Ovary (tissue), 10 donors: ENCODE measurements at places on chromosomes 2 and 18.

DNA sequence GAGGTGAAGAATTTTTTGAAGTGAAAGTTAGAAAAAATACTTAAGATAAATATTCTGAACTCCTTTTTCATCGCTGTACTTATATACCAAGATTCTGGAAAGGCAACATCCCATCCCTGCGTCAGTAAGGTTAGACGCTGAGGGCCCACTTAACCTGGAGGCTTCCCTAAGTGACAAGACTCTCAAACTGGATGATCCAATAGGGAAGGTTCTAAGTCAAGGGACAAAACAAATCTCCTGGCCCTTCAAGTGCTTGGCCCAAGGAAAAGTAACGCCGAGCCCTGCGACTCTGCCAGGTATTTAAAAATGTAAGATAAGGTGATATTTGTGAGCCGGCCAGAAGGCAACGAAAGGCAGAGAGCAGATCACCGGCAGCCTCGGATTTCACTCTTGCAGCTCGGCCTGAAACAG is 1.3 kb downstream of the STK39 start:
- no peak for DNase-seq

- no peak for DNase-seq
Observed at GRCh38 chr2:112050316-112050715, 4.8 kb upstream of the TMEM87B start.

DNA sequence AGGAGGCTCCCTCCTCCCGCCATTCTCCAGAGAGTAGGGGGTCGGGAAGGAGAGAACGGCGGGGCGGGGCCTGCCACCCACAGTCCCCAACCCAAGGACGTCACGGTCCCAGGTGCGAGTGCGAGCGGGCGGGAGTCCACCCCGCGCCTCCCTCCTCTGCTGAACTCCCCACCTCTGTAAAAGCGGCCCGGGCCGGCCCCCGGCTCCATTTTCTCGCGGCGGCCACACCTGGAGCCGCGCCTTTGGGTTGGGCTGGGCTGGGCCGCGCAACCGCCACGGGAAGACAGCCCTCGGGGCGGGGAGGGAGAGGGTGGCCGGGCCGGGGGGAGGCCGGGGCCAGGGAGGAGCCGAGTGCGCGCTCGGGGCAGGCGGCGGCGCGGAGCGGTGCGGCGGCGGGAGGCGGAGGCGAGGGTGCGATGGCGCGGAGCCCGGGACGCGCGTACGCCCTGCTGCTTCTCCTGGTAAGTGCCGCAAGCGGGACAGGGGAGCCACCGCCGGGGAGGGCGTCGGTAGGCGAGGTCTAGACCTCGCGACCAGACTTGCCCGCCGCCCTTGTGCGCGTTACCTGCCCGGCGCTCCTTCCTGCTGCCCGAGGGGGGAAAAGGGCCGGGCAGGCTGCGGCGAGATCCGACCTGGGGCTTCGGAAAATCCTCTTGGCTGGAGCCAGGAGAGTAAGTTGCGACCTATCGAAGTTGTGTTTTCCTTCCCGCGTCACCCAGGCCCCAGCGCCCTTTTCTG is at the start of gene DSG2:
Gene DSG2, plus strand, starts transcription at position 342 of the 738 bp plus-strand sequence. Its CDS starts 75 bp downstream, at position 417.
- DNase-seq: peak; percentile 84

- DNase-seq: no peak
Observed at GRCh38 chr2:197077336-197077735, 150.8 kb upstream of the PGAP1 start.

DNA sequence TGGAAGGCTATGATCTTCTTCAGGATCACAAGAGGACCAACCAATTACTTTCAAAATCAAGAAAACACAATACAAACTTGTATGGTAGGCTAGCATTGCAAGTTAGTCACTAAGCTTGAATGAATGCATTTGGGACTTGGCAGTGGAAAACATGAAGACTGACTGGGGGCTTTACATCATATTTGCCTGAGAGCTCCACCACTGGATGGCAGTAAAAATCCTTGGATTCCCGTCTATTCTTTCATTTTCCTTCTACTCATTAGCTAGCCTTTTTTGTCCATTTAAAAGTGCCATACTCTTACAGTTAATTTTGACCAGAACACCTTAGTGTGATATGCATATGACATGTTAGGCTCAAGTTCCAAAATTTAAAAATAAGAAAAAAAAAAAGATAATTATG is 63.5 kb upstream of the RASGRP3 start:
- DNase-seq: no peak

GRCh38 chr2:176934131-176934530 is 278.5 kb upstream of the HNRNPA3 start:
- DNase-seq: no peak

DNA sequence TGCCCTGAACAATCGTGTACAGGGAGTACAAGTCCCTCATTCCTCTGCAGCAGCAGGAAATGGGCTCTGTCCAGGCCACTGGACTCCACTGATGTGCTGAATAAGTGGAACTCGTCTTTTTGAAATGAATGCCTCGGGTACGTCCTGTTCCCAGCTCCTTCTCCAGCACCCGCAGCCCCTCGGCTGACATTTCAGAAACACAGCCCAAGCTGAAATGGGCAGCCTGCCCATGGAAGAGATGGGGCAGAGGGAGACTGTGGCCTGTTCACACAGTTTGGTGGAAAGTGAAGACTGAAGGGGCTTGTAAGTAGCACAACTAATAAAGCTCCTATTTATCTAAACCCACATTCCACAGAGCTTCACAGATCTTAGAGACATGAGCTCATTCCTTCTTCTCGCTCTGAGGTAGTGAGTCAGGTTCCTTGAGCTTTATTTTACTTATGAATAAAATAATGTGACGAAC is 498.6 kb downstream of the TXNL1 start:
- DNase-seq: peak; percentile 78

DNA sequence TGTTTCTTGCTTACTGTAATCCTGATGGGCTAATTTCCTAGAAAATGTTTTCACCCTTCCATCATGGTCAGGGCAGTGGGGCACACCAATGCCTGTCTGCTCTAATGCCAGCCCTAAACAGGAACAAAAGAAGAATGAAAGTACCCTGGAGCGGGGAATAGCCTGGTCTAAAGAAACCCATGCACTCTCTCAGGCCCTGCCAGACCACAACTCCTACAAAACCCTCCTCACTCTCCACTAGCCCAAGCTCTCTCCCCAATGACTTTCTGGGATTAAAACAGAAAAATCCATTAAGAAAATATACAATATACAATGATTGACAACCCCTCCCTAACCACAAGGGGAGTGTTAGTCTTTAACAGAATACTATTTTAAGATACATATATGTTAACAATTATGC is 67.6 kb downstream of the AAK1 start:
- DNase-seq: no peak

- no peak for DNase-seq
Observed at GRCh38 chr2:96961210-96961950, 25.0 kb downstream of the FAM178B start.

DNA sequence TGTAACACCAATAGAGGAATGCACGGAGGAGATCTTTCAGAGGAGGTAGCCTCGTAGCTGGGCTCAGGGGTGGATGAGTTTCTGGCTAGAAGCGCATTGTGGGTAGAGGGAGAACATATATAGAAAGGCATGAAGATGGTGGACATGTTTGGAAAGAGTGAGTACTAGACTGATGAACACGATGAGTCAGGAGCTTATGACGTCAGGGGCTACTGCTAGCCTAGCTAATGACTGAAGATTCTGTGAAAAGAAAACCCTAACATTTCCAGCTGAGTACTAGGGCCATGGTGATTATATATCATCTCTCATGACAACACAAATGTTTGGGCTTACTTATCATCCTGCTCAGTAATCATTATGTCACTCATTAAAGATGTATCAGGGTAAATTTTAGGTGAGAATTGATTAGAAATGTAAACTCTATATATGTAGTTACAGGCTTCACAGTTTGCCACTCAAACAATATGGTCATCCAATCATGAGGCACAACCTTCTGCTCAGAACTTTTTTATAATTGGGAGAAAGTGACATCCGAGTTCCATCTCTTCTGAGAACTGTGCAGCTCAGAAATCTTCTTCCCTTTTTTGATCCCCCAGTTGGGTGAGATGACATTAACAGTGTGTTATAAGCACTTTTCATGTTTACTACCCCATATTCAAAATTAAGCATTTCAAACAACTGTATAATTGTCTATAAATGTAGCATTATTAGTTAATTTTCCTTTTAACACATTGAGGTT is 22.2 kb upstream of the IL1RN start:
- DNase-seq: no peak

GRCh38 chr2:238929242-238930081 is 81.6 kb downstream of the TWIST2 start:
- DNase-seq: peak; percentile 49

DNA sequence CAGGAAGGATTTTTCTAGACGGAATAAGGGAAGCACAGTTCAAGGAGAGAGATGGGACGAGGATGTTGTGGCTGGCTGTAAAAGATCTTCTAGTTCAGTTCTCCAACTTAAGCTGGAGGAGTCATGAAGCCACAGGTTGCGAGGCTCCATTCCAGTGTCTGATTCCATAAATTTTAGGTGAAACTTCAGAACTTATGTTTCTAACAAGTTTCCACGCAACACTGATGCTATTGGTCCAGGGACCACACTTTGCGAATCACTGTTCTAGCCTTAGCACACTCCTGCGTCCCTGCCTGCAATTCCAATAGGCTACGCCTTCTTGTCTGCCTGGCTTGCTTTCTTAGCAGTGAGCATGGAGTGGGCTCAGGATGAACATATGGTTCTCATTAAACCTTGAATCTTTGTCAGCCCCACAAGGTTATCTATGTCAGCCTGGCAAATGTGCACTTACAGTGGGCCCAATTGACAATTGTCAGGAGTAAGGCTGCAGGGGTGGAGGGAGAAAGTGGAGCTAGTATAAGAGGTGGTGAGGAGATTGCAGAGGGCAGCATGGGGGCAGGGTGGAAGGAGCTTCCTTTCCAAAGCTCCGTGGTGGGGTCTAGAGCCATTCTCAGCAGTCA is 438.1 kb upstream of the ST6GAL2 start:
- DNase-seq: no peak

DNA sequence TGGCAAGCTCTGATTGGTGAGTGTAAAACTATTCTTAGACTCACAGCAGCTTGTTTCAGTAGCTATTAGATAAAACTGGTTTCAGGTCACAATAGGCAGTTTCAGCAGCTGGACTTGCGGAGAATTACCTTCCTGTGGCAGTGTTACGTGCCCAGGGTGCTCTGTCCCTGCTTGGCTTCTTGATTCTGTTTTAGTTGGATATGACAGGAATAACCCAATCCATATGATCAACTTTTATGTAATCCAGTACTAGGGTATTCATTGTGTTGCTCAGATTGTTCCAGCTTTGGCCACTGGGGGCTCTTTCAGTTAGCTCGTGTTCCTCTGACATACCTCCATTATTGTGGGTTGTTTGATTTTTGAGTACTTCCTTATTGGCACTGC is 43.1 kb downstream of the INPP4A start:
- DNase-seq: no peak

GRCh38 chr2:164700390-164700789 is 79.1 kb upstream of the GRB14 start:
- no peak for DNase-seq

- DNase-seq: no peak
Observed at GRCh38 chr18:73168236-73168635, 300.4 kb upstream of the NETO1 start.

DNA sequence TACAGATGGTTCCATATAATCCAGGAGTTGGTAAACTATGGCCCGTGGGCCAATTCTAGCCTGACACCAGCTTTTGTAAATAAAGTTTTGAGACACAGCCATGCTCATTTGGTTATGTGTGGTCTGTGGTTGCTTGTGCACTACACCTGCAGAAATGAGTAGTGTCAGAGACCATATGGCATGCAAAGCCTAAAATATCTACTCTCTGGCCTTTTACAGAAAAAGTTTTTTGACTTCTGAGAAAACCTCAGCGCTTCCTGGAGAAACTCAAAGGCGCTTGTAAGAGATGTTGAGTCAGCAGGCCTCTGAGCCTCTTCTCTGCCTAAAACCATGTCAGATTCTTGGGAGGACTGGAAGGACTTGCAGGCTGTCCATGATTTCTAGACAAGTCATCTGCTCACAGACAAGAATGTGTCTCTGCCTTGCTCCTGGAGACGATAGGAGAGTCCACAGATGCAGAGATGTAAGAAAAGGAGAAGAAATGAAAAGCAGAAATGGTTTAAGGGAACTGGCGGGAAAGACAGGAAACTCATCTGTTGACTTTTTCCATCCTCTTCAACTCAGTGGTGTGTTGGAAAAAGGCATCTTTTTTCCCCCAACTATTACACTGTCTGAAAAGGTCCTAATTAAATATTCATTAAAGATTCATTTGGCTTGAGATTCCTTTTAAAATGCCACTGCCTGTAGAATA is 5.2 kb downstream of the TTC39C start:
- DNase-seq: no peak

DNA sequence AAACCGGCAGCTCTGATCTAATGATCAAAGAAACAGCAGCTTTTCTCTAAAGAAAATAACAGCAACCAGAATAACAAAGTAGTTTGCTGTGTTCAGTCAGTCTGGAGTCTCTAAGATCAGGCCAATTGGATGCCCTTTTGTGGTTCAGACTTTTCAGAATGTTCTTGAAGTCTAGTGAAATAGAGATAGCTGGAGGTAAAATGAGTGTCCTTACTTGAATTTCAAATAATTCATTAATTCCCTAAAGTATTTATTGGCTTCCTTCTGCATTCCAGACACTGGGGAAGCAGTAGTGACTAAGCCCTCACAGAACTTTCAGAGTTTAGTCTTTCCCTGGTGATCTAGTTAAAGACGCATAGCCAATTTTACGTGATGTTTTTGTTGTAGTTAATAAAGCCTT is 58.7 kb downstream of the C18orf54 start:
- no peak for DNase-seq

- DNase-seq: no peak
Observed at GRCh38 chr2:64945973-64946768, 43.0 kb upstream of the SLC1A4 start.

DNA sequence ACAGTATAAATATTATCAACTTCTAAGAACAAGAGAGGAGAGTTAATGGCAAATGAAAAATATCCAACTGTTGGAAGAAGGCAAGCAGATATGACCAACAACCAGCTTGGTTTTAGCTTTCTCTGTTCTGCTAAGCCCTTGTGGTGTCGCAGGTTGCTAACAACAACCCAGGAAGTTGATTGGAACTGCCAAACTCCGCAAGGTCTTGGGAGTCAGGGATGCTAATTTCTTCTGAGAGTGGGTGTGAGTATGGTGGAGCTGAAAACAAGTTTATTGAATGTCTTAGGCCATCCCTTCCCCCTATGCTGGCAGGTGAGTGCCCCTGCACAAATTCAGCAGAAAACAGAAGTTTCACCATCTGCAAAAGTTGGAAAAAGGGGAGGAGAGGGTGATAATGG is 17.5 kb downstream of the BZW1 start:
- no peak for DNase-seq

GRCh38 chr18:79933765-79934164 is 17.7 kb downstream of the SLC66A2 start:
- no peak for DNase-seq

DNA sequence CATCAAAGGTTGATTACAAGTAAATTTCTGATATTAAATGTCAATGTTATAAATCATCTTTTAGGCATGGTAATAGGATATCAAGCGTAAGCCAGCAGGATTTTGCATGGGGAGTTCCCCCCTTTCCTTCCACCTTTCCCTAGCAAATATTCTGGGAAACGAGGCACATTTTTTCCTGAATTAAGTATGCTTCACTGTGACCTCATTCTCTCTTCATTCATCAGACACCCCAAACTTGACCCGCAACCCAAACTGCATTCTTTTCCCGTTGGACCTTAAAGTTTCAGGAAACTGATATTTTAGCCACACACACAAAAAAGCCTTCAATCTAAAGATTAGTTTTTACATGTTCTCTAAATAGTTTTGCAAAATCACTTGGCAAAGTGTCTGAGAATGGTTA is 214.5 kb upstream of the CTAGE1 start:
- DNase-seq: no peak
